ENCODE measurements at places on chromosomes 4 and X.

DNA sequence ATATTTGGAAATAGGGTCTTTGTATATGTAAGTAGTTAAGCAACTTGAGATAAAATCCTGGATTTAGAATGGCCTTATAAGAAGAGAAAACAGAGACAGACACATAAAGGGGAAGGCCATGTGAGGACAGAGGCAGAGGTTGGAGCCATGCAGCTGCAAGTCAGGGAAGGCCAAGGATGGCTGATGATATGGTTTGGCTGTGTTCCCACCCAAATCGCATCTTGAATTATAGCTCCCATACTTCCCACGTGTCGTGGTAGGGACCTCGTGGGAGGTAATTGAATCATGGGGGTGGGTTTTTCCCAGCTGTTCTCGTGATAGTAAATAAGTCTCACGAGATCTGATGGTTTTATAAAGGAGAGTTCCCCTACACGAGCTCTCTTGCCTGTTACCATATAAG, 76.3 kb downstream of the STK32B start:
- DNase-seq, result no peak

DNA sequence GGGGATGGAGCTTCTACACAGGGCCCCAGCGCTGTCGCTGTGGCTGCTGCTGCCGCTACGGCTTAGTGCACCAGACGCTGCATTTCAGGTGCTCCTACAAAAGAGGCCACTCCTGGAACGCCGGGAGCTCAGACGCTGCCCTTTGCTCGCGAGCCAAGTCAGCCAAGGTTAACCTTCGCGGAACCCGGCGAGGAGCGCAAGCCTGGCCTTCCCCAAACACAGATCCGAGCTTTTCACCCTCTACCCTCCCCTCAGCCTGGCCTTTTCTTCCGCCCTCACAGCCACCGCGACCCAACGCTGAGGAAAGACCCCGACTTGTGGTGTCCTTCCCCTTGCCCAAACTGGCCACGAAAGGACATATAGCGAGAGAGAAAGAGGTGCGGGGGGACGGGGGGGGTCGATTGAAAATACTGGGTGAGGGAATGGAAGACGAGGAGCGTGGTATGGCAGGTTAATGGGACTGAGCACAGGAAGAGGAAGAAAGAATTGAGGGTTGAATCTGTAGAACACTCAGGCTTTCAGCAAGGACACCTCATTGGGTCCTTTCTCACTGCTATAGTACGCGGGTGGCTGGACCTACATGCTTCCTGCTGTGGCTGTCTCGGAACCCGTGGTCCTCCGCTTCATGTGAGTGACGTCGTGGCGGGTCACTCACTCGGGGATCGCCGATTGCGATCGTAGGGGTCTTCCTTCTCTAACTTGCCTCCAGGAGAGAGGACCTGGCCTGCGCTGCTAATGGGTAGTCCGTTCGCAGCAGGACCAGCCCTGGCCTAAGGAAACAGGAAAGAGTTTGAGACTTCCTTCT, at the start of the genes AIMP1 and TBCK:
Gene AIMP1, plus strand, starts transcription at position 583 of the 805 bp plus-strand sequence. CDS start 8,460 bp downstream, outside the sequence.
Gene TBCK, minus strand, starts transcription at position 242 of the 805 bp plus-strand sequence. CDS start 7,249 bp downstream, outside the sequence.
- peak; percentile 94 for DNase-seq

GRCh38 chrX:107935200-107935599, 47.0 kb downstream of the TEX13B start:
- DNase-seq, result peak; percentile 61

DNA sequence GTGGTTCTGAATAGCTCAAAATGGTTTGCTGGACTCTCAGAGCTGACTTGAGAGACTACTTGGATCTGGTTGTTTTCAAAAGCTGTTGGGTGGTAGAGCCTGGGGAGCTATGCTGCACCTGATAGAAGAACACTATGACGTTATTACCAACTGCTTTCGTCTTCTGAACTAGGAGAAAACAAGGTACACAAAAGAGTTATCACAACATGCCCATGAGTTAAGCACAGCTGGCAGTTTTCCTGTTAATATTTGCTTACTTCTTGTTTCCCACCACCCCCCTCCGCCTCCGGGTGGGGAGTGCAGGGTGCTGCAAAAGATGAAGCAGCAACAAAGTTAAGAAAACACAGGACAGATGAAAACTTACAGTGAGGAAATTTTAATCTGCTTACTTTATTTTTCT, 69.1 kb downstream of the RASL11B start:
- DNase-seq, result no peak

- no peak for DNase-seq
Measured at GRCh38 chr4:77113069-77113468, 37.3 kb upstream of the CCNI start.

DNA sequence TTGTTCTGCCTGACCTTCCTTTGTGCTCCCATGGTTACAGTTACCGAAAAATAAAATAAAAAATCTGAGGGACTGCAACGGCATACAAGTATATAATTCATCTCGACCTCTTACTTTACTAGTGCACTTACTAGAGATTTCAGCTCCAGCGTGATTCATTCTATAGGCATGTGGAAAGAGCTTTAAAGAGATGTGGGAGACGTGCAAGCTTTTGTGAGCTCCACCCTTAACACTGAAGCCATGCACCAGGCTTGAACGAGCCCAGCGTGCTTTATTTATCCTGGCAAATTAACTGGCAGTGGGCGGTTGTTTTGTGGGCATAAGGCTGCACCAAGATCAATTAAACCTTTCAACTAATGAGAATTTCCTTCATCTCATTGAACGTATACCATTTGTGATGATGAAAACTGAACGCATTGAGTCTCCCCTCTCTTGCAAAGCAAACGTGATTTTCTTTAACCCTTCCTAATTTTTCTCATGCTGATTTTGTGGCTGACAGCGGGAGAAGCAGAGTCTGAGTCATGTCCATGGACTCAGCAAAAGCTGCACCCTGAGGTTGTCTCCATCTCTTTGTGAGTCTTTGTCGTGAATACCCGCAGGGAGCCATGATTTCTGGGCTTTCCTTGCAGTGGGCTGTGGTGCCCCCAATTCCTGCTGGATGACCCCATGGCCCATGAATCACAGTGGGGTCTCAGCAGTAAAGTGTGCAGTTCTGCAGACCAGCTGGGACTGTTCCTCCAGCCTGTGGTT, 60.1 kb downstream of the MXRA5 start:
- no peak for DNase-seq

GRCh38 chr4:16579866-16580265, 318.6 kb downstream of the LDB2 start:
- peak; percentile 33 for DNase-seq

- DNase-seq, result no peak
Measured at GRCh38 chr4:185033072-185033471, 14.8 kb downstream of the HELT start.

- peak; percentile 7 for DNase-seq
Measured at GRCh38 chr4:30103455-30103854, 616.7 kb upstream of the PCDH7 start.

GRCh38 chr4:147901916-147902315, 170.0 kb downstream of the ARHGAP10 start:
- no peak for DNase-seq

DNA sequence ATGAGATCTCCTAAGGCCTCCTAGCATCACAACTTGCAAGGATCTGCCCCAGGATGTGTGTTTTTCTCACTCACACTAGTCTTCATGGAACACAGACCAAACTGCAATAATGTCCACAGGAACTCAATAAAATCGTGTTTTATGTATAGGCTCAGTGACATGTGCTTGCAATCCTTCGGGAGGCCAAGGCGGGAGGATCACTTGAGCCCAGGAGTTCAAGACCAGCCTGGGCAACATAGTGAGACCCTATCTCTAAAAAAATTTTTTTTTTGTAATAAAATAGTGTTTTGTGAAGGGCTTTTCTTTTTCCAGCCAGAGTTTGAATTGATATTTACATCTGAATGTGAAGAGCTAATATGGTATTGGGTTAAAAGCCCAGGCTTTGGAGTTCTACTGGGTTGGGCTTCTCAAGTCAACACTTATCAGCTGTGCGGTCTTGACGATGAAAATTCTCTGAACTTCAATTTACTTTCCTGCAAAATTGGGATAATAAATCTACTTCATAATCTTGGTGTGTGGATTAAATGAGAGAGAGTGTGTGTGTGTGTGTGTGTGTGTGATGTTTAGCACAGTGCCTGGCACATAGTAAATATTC, 38.7 kb upstream of the SETD7 start:
- DNase-seq, result no peak

GRCh38 chr4:80462621-80463091, 127.1 kb downstream of the CFAP299 start:
- peak; percentile 2 for DNase-seq

GRCh38 chr4:169305651-169306050, 34.9 kb upstream of the SH3RF1 start:
- peak; percentile 1 for DNase-seq

DNA sequence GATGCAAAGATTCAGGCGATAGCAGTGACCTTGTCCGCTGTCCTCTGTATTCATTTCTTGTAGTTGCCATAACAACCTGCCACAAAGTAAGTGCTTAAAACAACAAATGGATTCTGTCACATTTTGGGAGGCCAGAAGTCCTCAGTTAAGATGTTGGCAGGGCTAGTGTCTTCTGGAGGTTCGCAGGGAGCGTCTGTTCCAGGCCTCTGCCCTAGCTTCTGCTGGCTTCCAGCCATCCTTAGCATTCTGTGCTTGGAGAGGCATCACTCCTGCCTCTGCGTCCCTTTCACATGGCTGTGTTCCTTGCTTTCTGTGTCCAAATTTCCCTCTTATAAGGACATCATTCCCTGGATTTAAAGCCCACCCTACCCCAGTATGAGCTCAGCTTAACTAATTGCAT, 31.5 kb upstream of the ZNF185 start:
- DNase-seq, result no peak

DNA sequence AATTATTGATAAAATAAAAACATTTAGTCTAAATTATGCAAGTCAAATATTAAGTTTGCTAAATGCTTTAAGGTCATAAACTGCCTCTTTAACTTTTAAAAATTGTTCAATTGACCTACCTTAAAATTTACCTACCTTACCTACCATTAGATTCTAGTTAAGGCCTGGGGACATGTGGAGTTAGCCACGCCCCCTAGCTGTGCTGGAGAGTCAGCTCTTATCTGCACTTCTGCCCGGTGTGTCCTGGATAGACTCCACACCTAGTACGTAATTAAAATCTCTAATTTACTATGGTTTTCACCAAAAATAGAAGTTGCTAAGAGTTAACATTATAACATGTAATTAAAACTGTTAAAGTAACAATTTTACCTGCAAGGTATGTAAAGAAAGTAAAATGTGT, 22.7 kb downstream of the TENM3 start:
- peak; percentile 15 for DNase-seq

DNA sequence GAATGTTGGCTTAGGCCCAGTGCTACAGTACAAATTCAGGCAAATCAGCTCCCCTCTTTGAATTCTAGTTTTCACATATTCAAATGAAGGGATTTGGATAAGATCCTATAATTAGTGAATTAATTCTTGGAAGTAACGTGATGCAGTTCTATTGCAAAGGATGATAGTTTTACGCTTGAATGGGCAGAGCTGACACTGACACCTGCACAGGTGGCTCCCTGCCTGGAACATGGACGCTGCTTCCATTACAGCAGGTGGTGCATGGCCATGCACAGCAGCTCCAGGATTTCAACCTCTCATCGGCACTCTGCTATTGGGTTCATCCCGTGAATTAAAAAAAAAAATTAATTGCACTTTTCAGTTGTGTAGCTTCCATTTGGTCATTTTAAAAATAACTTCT, 28.4 kb upstream of the RPS6KA6 start:
- DNase-seq, result peak; percentile 68

DNA sequence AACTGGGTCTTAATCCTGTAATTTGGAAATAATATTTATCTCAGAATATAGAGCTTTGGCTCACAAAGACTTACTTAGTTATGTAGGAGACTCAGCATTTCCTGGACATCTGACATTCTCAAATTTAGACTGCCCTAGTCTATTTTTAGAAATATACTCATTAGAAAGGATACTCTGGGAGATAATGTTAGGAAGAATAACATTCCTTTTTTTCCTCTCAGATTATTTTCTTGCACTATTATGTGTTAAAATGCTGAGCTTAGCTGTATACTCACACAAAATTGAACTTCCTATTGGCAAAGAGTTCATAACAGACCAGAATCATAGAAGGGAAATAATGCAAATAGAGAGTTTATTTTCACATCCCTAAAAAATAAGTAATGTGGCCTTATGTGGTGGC, 1424.9 kb upstream of the PCDH7 start:
- no peak for DNase-seq

- DNase-seq, result peak; percentile 27
Measured at GRCh38 chr4:54976682-54977081, 148.7 kb downstream of the KDR start.

GRCh38 chr4:11625211-11625610, 196.5 kb upstream of the HS3ST1 start:
- no peak for DNase-seq

- DNase-seq, result no peak
Measured at GRCh38 chr4:55117511-55117910, 7.9 kb downstream of the KDR start.

DNA sequence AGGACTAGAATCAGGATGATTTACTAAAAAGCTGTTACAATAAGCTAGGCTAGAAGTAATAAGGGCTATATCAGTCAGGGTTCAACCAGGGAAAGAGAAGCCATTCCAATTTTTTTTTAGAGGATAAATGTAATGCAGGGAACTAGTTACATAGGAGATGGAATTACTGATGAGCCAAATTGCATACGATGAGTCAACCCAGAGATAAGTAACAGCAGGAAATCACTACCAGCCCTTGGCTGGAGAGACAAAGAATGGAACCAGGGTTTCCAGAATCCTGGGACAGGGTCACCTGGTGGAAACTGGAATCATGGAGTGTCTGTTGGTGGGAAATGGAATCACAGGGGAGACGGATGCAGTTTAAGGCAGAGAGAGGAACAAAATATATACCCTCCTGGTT, 13.1 kb upstream of the MAGEA4 start:
- DNase-seq, result no peak

DNA sequence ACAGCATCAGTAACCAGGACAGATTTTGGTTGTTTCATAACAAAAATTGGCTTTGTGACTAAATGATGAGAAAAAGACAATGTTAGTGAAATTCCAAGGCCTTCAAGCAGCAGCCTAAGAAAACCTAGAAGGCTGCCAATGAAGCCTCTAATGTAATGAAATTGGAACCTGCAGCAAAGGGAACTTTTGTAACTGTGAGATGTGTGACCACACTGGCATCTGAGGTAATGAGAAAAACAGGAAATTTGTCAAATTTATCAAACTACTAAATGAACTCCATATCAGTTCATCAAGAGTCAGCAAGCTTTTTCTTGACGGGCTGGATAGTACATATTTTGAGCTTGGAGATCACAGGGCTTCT, 30.4 kb upstream of the EMCN start:
- DNase-seq, result no peak

- DNase-seq, result no peak
Measured at GRCh38 chr4:176671532-176671931, 121.2 kb downstream of the VEGFC start.

DNA sequence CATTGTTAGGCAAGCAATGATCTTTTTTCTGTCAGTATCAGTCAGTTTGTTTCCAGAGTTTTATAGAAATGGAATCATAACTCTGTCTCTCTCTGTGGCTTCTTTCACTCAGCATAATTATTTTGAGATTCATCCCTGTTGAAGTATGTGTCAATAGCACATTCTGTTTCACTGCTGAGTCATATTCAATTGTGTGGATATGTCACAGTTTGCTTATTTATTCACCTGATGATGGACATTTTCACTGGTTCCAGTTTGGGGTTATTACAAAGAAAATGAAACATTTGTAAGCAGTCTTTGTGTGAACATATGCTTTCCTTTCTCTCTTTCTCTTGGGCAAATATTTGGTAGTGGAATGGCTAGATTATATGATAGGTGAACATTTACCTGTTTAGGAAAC, 10.2 kb upstream of the ZNF718 start:
- peak; percentile 88 for DNase-seq

- DNase-seq, result no peak
Measured at GRCh38 chrX:76159453-76159852, 13.4 kb upstream of the PBDC1 start.

GRCh38 chrX:24465532-24465865, 413 bp downstream of the PDK3 start:
- DNase-seq, result no peak

- DNase-seq, result no peak
Measured at GRCh38 chr4:4277531-4277930, 12.4 kb downstream of the LYAR start.
